ENCODE measurements at places on chromosomes 5 and 9.
A peak's percentile ranks its signal among the peaks of the same experiment; 100 is the strongest.

GRCh38 chr9:106954558-106954957 lies 91.6 kb downstream of the ZNF462 start:
- DNase-seq, result no peak

GRCh38 chr5:30343707-30344106 lies 849.8 kb upstream of the CDH6 start:
- no peak for DNase-seq

DNA sequence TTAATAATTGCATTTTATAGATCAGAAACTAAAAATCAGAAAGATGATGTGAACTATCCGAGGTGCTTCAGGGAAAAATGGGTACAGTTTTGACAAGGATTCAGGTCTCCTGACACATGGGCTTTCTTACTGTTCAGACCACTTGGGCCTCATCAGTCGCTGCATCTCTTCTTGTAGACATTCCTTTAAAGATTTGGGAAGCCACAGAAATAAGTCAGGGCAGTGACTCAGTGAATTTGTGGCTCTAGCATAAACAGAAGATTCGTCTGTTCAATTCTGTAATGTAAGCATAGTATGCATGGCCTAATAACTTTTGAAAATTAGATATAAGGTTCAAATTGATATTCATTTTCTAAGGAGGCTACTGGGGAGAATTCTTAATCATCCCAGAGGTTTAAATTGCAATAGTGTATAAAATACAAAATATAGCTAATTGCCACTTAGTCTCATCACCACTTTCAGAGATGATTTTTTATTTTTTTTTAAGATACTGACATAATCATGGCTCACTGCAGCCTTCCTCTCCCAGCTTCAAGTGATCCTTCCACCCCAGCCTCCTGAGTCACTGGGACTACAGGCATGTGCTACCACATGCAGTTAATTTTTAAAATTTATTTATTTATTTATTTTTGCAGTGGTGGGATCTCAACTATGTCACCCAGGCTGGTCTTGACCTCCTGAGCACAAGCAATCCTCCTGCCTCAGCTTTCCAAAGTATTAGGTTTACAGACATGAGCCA lies 48.9 kb downstream of the RASEF start:
- DNase-seq, result no peak

GRCh38 chr5:145180371-145180770 lies 654.8 kb downstream of the PRELID2 start:
- DNase-seq, result no peak

DNA sequence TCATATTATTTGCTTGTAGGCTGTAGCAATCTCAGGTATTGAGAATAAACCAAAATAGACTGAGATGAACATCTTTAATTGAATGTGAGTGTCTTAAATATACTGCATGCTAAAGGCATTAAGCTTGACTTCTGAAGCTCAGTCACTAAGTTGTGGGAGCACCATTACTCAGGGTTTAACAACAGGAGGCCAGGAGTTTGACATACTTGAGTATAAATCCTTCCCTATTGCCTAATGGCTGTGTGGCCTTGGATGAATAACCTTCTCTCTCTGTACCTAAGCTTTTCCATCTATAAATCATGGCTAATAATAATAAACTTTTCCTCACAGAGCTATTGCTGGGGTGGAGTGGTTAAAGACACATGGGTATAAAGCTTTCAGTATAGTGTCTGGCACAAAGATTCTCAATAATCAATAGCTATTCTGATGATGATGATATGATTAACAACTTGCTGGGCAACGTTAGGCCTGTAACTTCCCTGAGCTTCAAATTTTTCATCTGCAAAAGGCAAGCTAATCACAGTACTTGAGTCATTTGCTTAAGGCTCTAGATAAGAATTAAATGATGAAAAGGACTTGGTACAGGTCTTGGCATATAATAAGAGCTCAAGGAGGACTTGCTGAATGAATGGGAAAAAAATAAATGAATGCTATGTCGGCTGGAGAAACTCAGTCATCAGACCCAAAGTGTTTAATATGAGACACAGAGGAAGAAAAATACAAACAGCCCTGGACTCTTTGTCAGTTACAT lies 174.0 kb upstream of the IL12B start:
- no peak for DNase-seq

- peak; percentile 14 for DNase-seq
These were observed 20.7 kb upstream of the ZNF782 start for GRCh38 chr9:96874947-96875460.

Data from muscle of leg (tissue), 16 donors.